NCI-H1436 treated with DMSO at 0.1 percent for 48 hours (cell line): ENCODE measurements at places on chromosomes 13 and 19.

DNA sequence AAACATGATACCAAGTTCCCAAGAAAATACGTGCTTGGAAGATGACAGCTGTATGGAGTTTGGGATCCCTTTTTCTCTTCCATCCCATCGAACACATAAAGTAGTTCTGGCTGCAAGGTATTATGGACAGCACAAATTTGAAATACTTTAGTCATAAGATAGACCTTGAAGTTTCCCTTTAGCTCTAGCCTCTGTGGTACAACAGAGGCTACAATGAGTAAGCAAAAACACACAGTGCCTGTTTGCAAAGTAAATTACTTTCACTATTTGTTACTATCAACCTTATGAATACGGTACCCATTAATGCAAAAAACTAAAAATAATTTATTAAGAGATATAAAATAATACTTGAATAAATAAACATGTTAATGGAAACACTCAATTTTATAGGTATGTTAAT, 21.0 kb upstream of the LRCH1 start:
- no peak for DNase-seq

GRCh38 chr13:50611117-50611781, 232.2 kb downstream of the DLEU7 start:
- no peak for DNase-seq

DNA sequence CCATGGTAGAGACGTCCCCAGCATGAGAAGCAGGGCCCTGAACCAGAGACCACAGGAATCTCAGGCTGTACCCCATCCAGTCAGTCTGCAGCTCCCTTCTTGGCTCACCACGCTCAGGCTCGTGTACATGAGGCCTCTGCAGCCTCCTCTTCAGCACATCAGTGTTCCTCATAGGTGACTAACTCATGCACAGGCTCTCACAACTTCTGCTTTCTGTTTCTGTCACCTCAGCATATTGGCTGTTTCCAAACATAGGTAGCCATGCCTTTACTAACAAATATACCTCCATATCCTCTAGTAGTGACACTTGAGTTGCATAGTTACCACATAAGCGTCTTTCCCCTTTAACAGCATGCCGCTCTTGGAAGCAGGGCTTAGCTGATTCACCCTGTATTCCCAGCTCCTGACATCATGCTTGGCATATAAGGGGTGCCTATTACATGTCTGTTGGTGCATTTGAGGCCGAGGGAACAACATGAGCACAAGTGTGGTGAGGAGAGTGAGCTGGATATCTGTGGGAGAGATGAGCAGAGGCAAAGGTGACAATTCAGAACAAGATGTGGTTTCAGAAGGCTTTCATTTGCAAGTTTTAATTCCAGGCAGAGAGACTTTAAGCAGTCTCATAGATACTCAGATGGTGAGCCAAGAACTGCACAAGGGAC, 16.7 kb downstream of the ZNF473 start:
- DNase-seq, result no peak

- DNase-seq, result no peak
Measured at GRCh38 chr13:112069845-112070251, 2.9 kb downstream of the SOX1 start.

- DNase-seq, result no peak
Measured at GRCh38 chr13:78201411-78201810, 282.8 kb upstream of the EDNRB start.

- DNase-seq, result no peak
Measured at GRCh38 chr13:40597735-40598365, 68.6 kb downstream of the FOXO1 start.

GRCh38 chr13:46354156-46355087, 32.6 kb downstream of the RUBCNL start:
- DNase-seq, result no peak

DNA sequence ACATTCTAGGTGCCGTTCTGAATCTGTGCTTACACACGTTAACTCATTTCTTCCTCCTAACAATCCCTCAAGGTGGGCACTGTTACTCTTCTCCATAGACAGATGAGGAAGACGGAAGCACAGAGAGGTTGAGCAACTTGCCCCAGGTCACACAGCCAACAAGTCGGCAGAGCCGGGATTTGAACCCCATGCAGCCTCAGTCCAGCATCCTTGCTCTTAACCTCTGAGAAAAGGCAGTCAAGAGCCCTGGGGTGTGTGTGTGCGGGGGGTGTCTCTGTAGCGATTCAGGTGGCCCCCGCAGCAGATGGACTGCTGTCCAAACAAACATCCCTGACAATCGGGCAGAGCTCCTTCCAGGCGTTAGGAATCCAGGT, 6.3 kb downstream of the PTPRS start:
- DNase-seq, result no peak

DNA sequence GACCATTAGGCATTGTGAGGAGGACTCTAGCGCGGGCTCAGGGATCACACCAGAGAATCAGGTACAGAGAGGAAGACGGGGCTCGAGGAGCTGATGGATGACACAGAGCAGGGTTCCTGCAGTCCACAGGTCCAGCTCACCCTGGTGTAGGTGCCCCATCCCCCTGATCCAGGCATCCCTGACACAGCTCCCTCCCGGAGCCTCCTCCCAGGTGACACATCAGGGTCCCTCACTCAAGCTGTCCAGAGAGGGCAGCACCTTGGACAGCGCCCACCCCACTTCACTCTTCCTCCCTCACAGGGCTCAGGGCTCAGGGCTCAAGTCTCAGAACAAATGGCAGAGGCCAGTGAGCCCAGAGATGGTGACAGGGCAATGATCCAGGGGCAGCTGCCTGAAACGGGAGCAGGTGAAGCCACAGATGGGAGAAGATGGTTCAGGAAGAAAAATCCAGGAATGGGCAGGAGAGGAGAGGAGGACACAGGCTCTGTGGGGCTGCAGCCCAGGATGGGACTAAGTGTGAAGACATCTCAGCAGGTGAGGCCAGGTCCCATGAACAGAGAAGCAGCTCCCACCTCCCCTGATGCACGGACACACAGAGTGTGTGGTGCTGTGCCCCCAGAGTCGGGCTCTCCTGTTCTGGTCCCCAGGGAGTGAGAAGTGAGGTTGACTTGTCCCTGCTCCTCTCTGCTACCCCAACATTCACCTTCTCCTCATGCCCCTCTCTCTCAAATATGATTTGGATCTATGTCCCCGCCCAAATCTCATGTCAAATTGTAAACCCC, 2.8 kb upstream of the CEACAM5 start:
- no peak for DNase-seq

GRCh38 chr13:50512474-50513299, 330.8 kb downstream of the DLEU7 start:
- no peak for DNase-seq

DNA sequence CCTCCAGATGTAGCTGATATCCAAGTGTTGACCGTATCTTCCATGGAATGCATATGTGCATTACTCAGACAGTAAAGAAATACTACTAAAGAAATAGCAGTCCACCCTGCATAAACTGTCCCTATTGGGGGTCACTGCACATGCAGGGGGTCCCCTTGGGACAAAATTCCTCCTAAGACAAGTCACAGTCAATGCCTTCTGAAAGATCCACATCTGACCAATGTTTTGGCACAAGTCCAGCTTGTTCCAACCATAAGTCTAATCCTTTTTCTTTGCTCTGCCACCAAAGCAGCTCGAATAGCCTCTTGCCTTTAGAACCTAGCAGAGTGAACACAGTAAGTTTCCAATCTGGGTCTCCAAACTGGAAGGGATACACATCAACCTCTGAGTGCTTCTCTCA, 87.9 kb downstream of the DIAPH3 start:
- DNase-seq, result no peak

DNA sequence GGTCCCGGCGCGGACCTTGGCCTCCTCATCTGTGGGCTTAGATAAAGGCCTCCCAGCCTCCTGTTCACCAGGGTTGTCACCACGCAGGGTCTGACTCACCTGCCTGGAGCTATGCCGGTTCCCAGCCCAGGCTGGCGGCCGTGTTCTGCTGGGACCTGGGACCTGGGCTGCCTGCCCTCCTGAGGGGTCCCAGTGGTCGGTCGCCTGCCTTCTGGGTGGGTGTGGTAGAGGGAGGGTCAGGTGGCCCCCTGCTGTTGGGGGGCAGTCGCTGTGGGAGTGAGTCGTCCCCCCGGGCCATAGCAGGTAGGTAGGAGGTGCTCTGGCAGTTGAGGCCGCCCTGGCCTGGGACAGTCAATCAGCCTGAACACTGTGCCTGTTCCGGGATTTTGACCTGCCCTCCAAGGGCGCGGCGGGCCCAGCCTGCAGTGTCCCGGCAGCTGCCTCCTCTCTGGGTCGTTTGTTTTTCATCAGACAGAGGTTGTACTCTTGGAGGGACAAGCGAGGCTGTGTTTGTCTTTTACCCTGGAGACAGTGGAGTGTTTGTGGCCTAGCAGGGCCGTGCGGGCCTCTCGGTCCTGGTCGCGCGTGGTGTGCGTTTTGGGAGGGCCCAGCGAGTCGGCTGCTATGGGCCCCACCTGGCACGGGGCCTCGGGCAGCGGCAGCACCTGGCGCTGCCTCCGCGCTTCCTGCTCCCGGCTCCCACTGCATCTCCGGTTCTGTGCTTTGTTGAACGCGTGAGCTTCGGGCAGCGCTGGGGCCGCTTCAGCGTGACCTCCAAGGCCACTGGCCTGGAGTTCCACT, 2.6 kb downstream of the ADAT3 start:
- no peak for DNase-seq

DNA sequence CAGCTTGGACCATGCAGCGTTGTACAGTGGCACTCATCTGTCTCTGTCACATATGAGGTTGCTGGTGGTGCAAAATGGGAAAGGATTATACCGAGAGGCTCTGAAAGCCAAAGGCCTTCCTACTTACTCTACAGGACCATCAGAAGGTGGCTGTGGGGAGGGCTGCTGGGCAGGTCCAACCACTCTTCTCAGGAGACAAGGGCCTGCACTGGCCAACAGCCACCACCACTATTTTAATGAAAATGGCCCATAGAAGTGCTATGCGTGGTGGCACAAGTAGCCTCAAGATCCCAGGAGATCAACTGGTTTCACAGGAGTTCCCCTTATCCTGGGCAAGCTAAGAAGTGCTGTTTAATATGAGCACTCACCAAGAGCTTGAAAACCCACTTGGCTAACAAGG, 52.3 kb downstream of the MRPL57 start:
- no peak for DNase-seq

DNA sequence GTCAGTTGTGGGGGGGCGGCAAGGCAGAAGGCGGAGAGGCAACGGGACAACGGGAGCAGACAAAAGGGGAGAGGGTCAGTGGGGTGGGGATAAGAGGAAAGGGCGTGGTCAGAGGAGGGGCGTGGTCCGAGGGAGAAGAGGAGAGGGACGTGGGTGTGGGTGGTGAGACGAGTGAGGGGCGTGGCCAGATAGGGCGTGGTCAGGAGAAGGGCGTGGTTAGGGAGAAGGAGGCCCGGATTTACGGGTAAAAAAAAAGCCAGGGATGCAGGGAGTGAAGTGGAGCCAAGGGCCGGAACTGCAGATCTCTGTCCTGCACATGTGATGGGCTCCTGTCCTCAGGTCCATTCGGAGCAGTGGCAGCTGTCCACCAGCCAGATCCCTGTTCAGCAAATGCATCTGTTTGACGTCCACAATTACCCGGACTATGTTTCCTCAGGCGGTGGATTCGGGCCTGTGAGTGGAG, 21.5 kb downstream of the CPT1C start:
- DNase-seq, result no peak

- DNase-seq, result no peak
Measured at GRCh38 chr19:3019211-3019854, 9.7 kb downstream of the TLE2 start.

- DNase-seq, result no peak
Measured at GRCh38 chr13:94080527-94080926, 399.0 kb downstream of the DCT start.

DNA sequence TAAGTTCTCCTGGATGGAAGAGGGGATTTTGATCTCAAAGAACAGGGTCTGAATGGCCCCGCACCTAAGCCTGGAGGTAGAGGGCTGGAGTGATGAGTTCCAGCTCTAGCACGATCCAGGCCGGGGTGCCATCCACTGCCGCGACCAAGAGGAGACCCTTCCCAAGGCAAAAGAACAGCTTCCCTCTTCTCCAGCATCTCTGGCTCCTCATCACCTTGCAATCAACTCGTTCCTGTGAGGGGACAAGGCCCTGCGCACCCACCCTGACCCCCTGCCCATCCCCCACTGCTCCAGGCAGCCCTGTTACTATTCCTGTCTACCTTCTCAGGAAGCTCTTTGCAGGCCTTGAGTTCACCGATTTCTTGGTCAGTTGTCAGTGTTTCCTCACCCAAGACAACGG, 17.8 kb downstream of the COL4A1 start:
- DNase-seq, result no peak

GRCh38 chr19:29415507-29415906, 110.3 kb upstream of the VSTM2B start:
- no peak for DNase-seq

GRCh38 chr13:37107456-37107855, 2.0 kb upstream of the CSNK1A1L start:
- DNase-seq, result no peak

DNA sequence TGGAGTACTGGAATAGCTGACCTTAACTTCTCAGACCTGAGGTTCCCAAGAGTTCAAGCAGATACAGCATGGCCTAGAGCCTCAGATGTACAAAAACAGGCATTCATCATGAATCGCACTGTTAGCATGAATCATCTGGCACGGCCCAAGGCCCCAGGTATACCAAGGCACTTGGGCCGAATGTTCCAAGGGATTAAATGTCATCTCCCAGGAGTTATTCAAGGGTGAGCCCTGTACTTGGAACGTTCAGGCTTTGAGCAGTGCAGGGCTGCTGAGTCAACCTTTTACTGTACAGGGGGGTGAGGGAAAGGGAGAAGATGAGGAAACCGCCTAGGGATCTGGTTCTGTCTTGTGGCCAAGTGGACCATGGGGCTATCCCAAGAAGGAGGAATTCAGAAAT, 6.3 kb downstream of the KLK3 start:
- DNase-seq, result no peak

GRCh38 chr13:24540236-24541126, 27.9 kb upstream of the PARP4 start:
- DNase-seq, result no peak

GRCh38 chr19:4210166-4210731, 19.1 kb upstream of the EBI3 start:
- no peak for DNase-seq

- DNase-seq, result no peak
Measured at GRCh38 chr19:16894080-16894479, 5.3 kb downstream of the F2RL3 start.

DNA sequence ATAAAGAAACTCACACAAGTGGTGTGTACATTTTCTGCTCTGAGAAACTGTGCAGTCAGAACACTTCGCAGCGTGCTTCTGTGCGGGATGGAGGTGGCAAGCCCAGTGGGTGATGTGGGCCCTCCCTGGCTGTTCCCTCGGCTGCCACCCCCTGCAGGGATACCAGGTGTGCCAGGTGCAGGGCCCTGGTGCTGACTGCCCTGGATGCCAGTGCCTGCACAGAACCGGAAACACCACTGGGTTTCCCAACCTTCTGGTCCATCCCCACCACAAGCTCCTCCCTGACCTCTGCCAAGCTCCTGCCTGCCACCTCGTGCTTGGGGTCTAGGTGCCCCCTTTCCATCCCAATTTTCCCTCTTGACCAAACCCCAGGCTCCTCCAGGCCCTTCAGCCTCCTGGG, 81.9 kb upstream of the MCF2L start:
- DNase-seq, result no peak

DNA sequence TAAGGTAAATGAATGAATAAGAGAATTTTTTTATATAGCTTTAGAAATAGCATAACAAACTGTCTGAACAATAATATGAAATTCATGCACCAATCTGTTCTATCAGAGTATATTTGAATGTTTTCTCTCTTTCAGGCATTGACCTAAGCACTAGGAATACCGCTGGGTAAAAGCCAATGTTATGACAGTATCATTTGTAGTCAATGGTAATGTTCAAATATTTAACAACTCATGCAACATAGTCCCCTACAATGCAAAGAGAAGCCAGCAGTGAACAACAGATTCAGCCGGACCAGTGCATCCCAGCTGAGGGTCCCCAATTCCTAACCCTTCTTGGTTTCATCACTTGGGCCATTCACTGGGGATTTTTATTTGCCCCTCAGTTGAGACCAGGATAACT, 52.6 kb upstream of the MYCBP2 start:
- DNase-seq, result no peak
